Stimulated activated naive CD8-positive, alpha-beta T cell treated with anti-CD3 and anti-CD28 coated beads, Interleukin-15, Interleukin-2, amounts not matched to agents 100 U/mL and 50 U/mL, for 24 hours (primary cell): ENCODE measurements at places on chromosomes 1 and 21.
A peak's percentile ranks its signal among the peaks of the same experiment; 100 is the strongest.

DNA sequence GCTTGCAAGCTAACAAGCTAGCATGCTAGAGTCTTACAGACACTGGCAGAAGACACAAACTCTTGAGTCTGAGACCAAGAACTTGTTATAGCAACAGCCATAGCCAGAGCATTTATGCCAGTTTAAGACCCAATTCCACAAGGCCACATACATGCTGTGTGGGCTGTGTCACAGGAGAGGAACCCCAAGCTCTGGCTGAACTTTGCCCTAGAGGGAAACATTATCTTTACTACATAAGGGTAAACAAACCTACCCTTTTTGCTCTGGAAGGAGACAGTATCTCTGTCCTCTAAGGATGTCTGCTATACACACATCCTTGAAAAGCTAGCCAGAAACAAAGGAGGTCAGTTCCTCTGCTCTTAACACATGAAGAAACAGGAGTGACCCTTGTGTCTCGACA, 70.3 kb downstream of the HSF2BP start:
- no peak for DNase-seq

GRCh38 chr21:38134084-38134873, 122.5 kb upstream of the KCNJ15 start:
- no peak for DNase-seq

DNA sequence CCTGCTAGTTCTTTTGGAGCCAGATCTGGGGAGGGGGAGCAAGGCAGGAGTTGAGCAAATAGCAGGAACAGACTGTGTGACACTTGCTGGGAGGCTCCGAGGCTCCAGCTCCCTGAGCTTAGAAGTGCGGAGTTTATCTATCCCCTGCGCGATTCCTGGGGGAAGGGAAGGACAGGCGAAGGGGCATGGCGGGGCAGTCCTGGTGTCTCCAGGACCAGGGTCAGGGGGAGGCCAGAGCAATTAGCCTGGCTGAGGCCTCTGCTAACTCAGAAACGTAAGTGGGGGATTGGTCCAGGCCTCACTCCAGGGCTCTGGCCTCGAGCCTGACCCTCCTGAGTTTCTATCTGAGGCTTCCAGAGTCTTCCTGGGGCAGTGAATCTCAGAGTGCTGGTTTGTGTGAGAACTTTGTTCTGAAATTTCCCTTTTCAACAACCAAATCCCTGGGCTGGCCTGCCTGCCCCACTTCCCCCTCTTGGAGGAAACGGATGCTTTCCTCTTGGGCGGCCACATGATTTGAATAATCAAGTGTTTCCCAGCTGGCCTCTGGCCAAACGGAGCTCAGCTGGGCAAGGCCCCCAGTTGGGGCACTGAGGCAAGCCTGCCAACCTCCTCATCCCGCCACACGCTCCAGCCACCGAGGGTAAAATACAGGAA, 15.6 kb downstream of the ALPL start:
- no peak for DNase-seq

DNA sequence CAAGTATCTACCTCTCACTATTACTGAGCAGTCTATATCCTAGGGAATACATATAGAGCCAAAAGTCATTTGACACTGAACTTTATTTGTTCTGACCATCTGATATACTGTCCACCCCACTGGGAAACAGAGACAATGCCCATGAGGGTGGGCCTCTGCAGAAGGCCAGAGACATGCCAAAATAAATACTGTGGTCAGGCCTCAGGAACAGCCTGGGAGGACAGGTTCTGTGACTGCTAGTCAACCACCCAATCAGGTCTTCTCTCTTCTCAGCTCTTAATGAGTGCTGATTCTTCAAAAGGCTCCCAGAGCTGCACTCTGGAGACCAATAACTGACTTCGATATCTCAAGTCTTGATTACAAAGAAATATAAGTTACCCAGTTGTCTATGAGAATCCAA, 5.5 kb upstream of the ANKRD35 start:
- DNase-seq: no peak

DNA sequence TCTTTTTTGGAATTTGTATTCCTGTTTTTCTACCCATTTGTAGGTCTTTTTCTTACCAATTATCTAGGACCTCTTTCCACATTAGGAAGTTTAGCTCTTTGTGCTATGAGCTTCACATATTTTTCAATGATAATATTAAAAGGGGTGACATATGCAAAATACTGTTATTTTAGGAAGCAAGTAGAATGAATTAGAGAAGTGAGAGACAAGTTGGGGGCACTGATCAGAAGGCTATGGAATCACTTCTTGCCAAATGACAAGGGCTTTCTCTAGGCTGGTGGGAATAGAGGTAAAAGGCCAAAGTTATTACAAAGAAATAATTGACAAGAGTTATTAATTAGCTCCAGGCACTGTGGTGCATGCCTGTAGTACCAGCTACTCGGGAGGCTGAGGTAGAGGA, 4.3 kb upstream of the BCAR3 start:
- DNase-seq: no peak

- DNase-seq: no peak
Measured at GRCh38 chr1:48767975-48768510, 8.6 kb downstream of the BEND5 start.

DNA sequence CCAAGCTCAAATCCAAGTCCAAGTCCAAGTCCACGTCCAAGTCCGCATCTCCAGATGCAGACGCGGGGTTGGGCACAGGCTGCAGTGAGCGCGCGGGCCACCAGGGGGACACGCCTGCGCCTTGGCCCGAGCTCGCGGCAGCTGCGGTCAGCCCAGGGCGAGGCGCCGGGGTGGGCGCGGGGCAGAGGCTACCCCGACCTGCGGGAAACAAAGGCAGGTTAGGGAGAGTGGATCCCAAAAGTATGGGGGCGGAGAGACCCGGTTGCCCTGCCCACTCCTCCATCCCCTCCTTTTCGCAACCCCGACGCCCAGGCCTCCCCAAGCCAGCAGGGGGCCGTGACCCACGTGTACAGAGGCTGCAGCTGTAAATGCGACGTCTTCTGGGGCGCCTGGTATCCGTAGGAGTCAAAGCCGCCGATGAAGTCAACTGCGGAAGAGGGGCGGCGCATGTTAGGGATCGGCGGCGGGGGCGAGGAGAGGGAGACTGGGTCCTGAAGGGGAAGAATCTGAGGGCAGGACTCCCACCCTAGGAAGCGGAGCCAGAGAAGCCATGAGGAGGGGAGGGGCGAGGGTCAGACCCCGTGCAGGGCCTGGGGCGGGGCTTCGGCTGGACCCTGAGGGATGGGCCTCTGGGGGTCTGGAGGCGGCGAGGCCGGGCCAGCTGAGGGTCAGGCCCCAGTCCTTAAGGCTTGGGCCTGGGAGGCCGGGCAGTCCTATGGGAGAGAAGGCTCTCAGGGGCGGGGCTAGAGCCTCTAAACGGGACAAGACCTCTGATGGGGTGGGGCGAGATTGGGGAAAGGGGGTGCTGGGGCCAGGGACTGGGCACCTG, 58.0 kb downstream of the NKAIN1 start:
- peak; percentile 69 for DNase-seq

GRCh38 chr1:86530211-86530845, 16.6 kb upstream of the CLCA4 start:
- no peak for DNase-seq

DNA sequence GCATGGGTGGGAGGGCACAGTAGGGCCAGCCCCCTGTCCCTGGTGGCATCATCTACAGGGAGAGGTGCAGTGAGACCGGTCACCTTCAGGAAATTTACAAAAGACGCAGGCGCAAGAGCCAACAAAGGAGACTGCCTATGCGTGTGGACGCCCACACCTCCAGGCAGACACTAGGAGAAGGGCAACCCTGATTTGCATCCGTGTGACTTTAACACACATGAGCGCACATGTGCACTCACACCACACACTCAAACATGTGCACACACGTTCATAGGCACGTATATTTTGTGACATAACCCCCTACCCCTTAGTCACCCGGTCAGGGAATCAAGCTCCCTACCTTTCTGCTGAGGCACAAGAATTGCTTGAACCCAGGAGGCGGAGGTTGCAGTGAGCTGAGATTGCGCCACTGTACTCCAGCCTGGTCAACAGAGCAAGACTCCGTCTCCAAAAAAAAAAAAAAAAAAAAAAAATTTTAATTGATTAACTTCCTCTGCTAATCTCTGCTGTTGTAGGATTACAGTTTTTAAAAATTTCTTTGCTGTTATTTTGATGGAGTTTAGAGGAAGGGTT, 84.7 kb upstream of the SLC25A33 start:
- DNase-seq: no peak

- peak; percentile 42 for DNase-seq
Measured at GRCh38 chr1:172180501-172181285, 239.8 kb upstream of the C1orf105 start.

DNA sequence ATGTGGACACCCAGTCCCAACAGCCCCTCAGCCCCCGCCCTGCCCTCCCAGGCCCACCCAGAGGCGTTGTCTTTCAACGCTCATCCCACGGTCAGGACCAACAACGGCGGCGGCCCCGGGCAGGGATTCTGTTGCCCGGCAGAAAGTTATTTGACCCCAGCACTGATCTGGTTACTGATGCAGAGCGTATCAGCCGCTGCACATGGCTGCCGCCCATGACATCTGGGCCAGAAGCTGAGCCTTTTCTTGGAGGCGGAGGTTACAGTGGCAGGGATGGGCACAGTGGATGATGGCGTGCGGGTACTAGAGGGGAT, 127.1 kb upstream of the ARHGEF16 start:
- no peak for DNase-seq

DNA sequence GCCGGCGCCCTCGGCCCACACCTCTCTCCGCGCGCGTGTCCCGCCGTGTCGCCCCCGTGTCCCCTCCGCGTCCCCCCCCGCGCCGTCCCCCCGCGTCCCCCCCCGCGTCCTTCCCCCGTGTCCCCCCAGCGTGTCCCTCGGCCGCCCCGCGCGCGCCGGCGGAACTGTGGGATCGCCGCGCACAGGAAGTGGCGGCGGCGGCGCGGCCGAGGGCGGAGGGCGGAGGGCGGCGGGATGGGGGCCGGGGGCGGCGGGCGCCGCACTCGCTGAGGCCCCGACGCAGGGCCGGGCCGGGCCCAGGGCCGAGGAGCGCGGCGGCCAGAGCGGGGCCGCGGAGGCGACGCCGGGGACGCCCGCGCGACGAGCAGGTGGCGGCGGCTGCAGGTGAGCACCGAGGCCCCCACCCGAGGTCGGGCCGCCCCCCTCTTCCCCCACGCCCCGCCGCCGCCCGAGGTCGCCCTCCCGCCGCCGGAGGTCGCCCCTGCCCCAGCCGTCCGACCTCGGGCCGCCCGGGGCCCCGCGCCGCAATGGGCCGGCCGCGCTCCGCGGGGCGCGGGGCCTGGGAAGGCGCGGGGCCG, at the start of gene AGPAT3:
TSS of gene AGPAT3 (plus strand) at position 262 of the 578 bp plus-strand sequence. CDS start 94,459 bp downstream, outside the sequence.
- peak; percentile 54 for DNase-seq

GRCh38 chr1:156911577-156912298, 8.7 kb upstream of the LRRC71 start:
- no peak for DNase-seq

GRCh38 chr1:93056214-93056613, 22.9 kb upstream of the MTF2 start:
- no peak for DNase-seq

- no peak for DNase-seq
Measured at GRCh38 chr1:43935711-43936427, 2.3 kb downstream of the ARTN start.

- no peak for DNase-seq
Measured at GRCh38 chr1:175537571-175537970, 205.8 kb downstream of the TNR start.

- peak; percentile 9 for DNase-seq
Measured at GRCh38 chr1:181317261-181317930, 165.9 kb upstream of the CACNA1E start.

- DNase-seq: no peak
Measured at GRCh38 chr1:213138892-213139291, 87.9 kb downstream of the RPS6KC1 start.

GRCh38 chr1:11668516-11668915, 4.5 kb downstream of the FBXO6 start:
- DNase-seq: no peak

DNA sequence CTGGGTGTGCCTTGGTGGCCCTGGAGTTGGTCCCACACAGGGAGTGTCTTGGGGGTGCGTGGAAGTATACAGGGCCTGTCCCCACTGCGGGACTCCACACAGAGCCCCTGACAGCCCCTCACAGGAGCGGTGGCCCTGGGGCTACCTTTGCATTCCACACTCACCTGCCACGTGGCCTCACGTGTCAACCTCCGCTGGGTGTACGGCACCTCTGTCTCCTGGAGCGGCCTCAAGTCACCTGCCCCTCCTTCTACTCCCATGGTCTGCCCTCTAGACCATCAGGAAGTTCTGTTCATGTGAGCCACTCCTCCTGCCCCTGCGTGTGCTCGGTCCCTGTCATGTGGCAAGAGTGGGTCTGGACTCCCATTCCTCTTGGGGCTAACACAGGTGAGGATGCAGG, 58.6 kb downstream of the FAAP20 start:
- DNase-seq: no peak

DNA sequence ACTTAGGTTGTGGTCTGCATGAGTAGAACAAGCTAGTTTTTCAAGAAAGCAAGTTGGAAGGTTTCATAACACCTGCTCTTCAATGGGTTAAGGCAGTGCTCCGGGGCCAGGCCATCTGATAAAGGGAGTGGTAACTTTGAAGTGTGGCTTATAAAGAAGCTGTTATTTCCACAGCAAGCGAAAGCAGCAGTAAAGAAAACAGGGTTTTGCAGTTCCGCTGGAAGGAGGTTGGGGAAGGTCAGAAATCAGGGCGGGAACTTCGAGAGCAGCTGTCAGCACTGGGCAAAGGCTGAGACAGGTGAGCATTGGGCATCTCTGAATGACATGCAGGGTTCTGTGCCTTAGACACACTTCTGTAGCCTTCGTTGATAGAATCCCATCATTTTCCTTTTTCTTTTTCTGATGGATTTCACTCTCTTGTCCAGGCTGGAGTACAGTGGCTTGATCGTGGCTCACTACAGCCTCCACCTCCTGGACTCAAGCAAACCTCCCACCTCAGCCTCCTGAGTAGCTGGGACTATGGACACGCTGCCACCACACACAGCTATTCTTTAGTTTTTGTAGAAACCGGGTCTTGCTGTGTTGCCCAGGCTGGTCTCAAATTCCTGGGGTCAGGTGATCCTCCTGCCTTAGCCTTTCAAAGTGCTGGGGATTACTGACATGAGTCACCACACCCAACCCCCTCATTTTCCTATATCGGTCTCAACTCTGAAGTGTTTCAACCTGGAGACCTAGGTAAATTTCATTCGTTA, 20.5 kb downstream of the TMEM51 start:
- DNase-seq: no peak

DNA sequence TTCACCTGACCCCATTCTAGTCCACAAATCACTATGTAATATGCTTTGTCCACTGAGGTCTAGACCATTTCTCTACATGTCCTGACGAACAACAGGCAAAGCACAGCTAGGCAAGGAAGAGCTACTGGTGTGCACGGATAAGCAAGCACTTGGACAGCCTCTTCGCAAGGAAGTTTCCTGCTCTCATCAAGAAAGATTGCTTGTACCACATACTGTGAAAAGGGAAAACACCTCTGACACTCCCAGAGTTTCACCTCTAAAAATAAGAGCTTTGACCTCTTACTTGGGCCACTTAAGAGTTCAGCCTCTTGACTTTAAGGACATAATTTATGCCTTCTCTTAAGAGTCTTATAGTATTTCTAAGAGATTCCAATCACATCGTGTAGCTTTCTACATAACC, 36.0 kb upstream of the LPAR3 start:
- DNase-seq: no peak

DNA sequence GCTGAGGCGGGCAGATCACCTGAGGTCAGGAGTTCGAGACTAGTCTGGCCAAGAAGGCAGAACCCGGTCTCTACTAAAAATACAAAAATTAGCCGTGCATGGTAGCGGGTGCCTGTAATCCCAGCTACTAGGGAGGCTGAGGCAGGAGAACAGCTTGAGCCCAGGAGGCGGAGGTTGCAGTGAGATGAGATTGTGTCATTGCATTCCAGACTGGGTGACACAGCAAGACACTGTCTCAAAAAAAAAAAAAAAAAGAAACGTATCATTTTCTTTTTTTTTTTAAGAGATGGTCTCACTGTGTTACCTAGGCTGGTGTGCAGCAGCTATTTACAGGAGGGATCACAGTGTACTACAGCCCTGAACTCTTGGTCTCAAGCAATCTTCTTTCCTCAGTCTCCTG, 47.3 kb downstream of the ITGB3BP start:
- DNase-seq: no peak
